Activated T-cell treated with anti-CD3 and anti-CD28 coated beads for 4 hours (primary cell): ENCODE measurements at places on chromosomes 3 and 15.

- DNase-seq = no peak
Observed at GRCh38 chr15:64816452-64816851, 9.0 kb downstream of the PIF1 start.

GRCh38 chr3:49161808-49162530, 4.2 kb downstream of the CCDC71 start:
- no peak for DNase-seq

GRCh38 chr3:127339928-127340861, 52.3 kb upstream of the PRR20G start:
- DNase-seq = no peak

DNA sequence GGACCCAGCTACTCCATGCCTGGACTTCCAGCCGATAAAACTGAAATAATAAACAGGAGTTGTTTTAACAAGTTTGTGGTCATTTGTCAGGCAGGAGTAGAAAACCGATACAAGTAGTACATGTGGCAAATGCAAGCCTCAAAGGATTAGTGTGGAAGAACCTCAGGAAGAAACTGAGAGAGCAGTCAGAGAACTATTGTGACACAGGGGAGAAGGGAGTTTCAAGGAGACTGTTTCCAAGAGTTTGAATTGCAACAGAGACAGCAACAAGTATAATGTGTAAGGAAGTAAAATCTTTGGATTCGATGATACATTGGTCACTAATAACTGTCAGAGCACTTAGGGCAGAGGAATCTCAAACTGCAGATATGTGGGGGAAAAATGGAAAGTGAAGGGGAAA, 450.6 kb upstream of the ARHGEF26 start:
- no peak for DNase-seq

GRCh38 chr3:127655641-127656040, 17.1 kb upstream of the ABTB1 start:
- no peak for DNase-seq

- peak; percentile 21 for DNase-seq
Observed at GRCh38 chr3:194404365-194405140, 5.5 kb upstream of the GP5 start.

GRCh38 chr3:125462722-125463299, 57.2 kb downstream of the SNX4 start:
- no peak for DNase-seq

- DNase-seq = no peak
Observed at GRCh38 chr3:106172780-106173179, 304.0 kb upstream of the CBLB start.

DNA sequence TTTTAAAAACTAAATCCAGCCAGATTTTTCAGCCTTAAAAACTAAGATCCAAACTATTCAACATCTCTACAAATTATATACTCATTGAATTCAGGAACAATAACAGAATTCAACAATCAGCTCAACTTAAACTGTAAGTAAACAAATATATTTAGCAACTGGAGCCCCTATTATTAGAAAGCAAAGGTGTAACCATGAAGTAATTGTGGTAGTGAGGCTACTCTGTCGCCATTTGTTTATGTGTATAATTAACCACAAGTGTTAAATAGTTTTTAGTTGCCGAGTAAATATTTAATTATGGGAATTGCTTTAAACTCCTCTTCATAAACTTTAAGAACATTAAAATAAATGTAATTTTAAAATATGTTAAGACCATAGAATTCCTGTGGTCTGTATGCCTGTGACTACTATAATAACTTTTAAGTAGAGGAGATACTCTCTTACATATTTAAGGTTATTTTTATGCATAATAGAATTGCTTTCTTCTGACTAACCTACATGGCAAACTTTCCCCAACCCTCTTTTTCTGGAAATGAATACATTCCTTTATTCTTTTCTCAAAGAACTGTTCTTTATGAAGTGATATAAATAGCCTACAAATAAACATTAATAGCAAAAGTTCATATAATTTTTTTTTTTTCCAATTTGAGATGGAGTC, 51.2 kb downstream of the MFN1 start:
- DNase-seq = no peak

DNA sequence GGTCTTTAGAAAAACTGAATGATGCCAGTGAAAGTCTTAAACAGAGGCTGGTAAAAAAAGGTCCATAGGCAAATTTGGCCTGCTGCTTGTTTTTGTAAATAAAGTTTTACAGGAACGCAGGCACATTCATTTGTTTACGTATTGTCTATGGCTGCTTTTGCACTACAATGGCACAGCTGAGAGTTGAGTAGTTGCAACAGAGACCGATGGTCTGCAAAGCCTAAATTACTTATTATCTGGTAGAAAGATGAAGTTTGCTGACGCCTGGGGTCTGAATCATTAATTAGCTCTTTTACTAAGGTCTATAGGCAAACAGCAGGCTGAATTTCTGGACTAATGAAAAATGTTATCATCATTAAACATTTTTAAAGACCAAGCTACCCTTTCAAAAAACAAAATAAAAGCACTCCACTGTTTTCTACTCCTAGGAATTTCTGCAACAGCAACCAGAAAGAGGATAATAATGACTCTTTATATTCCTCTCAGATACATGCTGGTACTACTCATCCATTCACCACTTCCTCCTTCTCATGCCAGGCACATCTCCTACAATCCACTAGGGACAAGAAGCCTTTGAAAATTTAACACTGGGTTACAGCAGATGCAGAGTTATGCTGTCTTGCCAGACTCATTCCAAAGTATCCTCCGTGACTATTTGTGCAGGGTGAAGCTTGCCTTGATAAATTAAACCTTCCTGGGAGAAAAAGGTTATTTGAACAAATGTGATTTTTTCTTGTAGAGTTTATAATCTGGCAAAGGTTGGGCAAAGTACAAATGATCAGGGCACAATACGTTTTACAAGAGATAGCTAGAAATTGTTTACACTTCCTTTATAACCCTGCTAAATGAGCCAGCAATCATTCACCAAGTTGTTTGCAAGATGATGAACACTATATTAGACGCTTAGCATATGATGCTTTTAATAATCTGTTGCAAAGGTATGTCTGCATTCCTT, 6.0 kb downstream of the GATM start:
- no peak for DNase-seq

DNA sequence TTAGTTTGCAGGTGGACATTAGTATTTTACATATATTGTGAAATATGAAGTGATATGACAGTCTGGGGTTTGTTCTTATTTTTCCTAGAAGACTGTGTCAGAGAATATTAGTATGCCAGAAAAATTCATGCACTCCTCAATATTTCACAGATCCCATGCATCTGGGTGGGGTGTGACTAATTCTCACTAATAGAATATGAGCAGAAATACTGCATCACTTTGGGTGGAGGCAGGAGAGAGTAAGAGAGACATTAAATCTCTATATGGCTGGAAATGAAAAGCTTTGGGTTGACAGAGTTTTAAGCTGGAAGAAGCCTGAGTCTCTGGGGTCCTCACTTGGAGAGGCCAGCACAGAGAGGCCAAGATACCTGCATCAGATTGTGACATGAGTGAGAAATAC, 101.3 kb upstream of the DPH6 start:
- no peak for DNase-seq

DNA sequence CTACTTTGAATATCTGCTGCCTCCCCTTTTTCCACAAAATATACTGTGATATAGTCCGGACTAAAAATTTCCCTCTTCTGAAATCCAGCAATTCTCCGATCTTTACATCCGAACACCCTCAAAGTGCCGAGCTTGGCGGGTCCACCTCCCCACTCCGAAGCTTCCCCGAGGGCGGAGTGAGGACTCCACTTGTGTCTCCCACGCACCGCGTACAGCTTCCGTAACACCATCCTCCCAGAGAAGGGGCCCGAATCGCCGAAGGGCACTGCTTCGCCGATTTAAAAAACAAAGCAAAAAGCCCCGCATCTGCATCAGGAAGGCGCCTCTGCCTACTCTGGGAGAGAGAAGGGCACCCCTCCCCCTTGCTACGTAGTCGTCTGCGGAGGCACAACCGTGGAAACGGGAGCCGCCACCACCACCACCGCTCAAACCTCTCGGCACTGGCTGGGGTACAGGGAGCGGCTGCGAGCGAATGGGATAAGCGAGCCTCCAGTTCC, 551 bp downstream of the NCBP2 start:
- peak; percentile 54 for DNase-seq
